Endothelial cell of umbilical vein (primary cell): ENCODE measurements at places on chromosomes 3 and 15. TPM values are rescaled to one million over a fixed set of nuclear protein-coding genes. Genes with fewer than 3 reads are reported as not detected.

DNA sequence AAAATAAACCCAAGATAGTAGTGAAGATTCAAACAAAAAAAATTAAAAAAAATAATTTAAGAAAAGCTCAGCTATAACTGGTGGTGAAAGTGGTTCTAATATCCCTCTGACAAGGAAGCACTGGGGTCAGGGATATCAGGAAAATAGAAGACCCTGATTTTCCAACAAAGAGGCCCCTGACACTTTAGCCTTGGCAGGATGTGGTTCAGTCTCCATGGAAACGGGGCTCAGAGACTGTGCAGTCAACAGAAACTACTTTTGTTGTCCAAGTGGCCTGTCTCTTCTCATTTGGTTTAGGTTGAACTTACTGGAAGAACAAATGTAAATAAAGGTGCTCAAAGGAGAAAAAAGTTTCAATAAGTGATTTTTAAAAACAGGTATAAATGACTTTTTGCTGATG, 27.2 kb downstream of the INTS14 start:
- peak overlapping the region; percentile 44 for H3K27ac ChIP-seq
- H3K27me3 ChIP-seq = no peaks in the 10 kb centered on the region
- H3K4me3 ChIP-seq = no peak overlapping the region

- H3K36me3 ChIP-seq = no peaks in the 10 kb centered on the region
- no peaks in the 10 kb centered on the region for H3K4me1 ChIP-seq
- no peak for DNase-seq
These were observed 904.3 kb downstream of the NSUN3 start for GRCh38 chr3:94967196-94967595.

DNA sequence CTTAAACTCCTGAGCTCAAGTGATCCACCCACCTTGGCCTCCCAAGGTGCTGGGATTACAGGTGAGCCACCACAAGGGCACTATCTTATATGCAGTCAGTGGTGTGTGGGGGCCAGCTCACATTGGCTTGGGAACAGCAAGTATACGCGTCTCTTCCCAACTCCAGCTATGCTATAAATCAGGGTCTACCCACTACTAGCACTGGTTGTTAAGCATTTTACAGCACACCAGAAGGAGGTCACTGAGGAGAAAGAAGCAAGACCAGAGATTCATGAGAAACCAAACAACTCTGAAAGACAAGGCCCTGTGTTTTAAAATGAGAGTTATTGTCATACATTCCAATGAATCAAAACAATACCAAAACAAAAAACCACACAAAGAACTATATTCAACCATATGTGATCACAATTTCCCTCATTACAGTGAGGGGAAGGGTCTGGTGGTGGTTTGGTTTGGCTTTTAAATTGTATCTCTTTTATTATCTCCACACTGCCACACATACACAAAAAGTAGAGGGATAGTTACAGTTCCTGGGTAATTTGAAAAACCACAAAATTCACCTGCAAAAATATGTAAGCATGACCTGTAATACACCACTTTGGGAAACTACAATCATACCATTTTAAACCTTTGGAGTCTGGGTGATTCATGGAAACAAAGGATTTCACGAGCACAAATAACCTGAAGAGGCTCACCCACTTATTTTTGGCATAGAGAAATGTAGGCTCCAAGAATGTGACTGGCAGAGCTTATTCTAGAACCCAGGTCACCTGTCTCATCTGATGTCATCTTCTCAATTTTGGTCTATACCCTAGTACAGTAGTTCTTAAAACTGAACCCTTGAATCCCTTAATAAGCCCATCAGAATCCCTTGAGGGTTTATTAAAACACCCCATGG, 5.2 kb downstream of the MAGI1 start:
- no peak overlapping the region for H3K27ac ChIP-seq
- no peak for DNase-seq
- no peaks in the 10 kb centered on the region for H3K27me3 ChIP-seq
- H3K4me3 ChIP-seq = no peak overlapping the region
- peaks cover 18% of the 10 kb centered on the region for H3K4me1 ChIP-seq

DNA sequence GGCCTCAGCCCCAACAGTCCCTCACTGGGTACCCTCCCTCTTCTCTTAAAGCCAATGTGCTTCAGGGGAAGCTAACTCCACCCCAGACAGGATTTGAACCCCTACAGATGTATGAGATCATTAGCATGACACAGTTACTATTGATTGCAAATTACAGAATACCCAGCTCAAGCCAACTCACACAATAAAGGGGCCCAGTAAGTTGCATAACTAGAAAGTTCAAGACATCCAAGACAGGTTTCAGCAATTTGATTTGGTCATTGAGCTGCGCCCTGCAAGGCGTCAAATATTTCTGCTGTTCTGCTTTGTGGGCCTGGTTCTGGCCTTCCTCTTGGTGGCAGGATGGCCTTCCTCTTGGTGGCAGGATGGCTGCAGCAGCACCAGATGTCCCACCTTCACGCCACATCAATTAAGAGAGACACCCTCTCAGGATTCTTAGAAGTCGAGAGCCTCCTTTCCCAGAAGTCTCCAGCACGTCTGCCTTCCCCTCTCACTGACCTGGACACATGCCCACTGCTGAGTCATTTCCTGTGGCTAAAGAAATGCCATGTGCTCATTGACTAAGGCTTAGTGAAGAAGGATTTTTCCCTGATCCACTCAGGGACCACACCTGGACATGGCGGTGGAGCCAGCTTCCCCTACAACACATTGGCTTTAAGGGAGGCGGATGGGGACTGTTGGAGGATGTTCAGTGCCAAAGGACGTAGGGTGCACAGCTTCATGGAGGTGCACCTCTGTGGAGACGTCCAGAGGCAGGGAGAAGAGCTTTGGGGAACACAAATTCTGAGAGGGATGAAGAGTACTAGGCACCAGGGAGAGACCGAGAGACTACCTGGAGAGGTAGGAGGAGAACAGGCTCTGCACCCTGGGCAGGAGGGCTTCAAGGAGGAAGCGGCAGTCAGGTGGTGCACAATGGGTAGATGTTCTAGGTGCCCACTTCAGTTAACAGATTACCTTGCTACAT, 49.1 kb downstream of the DNASE1L3 start:
- DNase-seq = peak; percentile 96
- peaks cover 41% of the 10 kb centered on the region for H3K4me1 ChIP-seq
- H3K27ac ChIP-seq = peak overlapping the region; percentile 76
- H3K4me3 ChIP-seq = no peak overlapping the region
- H3K27me3 ChIP-seq = no peaks in the 10 kb centered on the region

GRCh38 chr3:138717348-138717747, 108.8 kb downstream of the FAIM start:
- no peaks in the 10 kb centered on the region for H3K4me1 ChIP-seq
- H3K36me3 ChIP-seq = no peaks in the 10 kb centered on the region
- H3K27me3 ChIP-seq = no peaks in the 10 kb centered on the region

DNA sequence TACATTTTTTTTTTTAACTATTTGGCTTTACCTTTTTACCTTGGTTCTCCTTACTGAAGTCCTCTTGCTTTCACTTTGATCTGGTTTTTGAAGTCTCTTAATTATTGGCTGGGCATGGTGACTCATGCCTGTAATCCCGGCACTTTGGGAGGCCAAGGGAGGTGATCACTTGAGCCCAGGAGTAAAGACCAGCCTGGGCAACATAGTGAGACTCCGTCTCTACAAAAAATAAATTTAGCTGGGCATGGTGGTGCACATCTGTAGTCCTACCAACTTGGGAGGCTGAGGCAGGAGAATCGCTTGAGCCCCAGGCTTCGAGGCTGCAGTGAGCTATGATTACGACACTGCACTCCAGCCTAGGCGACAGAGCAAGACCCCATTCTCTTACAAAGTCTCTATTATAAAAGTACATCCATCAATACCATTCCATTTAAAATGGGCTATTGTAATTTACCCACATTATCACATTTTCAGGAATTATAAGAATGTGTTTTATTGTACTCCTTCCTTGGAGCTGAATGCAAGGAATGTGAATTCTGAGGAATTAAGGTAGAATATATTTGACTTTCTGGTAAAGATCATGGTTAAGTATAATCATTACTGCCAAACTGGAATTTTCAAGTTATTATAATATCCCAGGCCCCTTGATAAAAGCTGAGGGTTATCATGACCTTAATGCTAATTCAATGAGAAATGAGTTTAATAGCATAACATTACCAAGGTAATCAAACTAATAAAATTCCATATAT, 49.0 kb downstream of the MSL2 start:
- no peak overlapping the region for H3K27ac ChIP-seq
- H3K27me3 ChIP-seq = no peaks in the 10 kb centered on the region
- no peak for DNase-seq
- H3K4me1 ChIP-seq = peaks cover 17% of the 10 kb centered on the region
- H3K4me3 ChIP-seq = no peak overlapping the region

GRCh38 chr3:173028351-173028750, 112.7 kb downstream of the SPATA16 start:
- H3K36me3 ChIP-seq = no peaks in the 10 kb centered on the region
- H3K27ac ChIP-seq = no peak overlapping the region
- H3K4me1 ChIP-seq = no peaks in the 10 kb centered on the region
- H3K4me3 ChIP-seq = no peak overlapping the region
- DNase-seq = no peak
- H3K27me3 ChIP-seq = no peaks in the 10 kb centered on the region

GRCh38 chr15:58313304-58313703, 118.5 kb upstream of the LIPC start:
- no peaks in the 10 kb centered on the region for H3K27me3 ChIP-seq
- H3K27ac ChIP-seq = no peak overlapping the region
- DNase-seq = no peak
- peaks cover 10% of the 10 kb centered on the region for H3K4me1 ChIP-seq
- no peaks in the 10 kb centered on the region for H3K36me3 ChIP-seq

- H3K36me3 ChIP-seq = no peaks in the 10 kb centered on the region
- DNase-seq = no peak
- H3K27ac ChIP-seq = no peak overlapping the region
- no peaks in the 10 kb centered on the region for H3K27me3 ChIP-seq
- H3K4me1 ChIP-seq = no peaks in the 10 kb centered on the region
These were observed 450.0 kb downstream of the ROBO1 start for GRCh38 chr3:79317551-79318518.

GRCh38 chr15:62099094-62099601, 32.4 kb downstream of the C2CD4A start:
- H3K36me3 ChIP-seq = no peaks in the 10 kb centered on the region
- H3K27me3 ChIP-seq = peaks cover 3% of the 10 kb centered on the region
- no peak overlapping the region for H3K4me3 ChIP-seq
- peak; percentile 75 for DNase-seq
- H3K27ac ChIP-seq = no peak overlapping the region

- no peak overlapping the region for H3K27ac ChIP-seq
- no peak for DNase-seq
- H3K27me3 ChIP-seq = no peaks in the 10 kb centered on the region
- H3K36me3 ChIP-seq = no peaks in the 10 kb centered on the region
- no peak overlapping the region for H3K4me3 ChIP-seq
These were observed 190.7 kb upstream of the CD96 start for GRCh38 chr3:111351334-111351733.

GRCh38 chr3:102476198-102476597, 41.4 kb downstream of the ZPLD1 start:
- no peak for DNase-seq
- H3K4me1 ChIP-seq = no peaks in the 10 kb centered on the region
- H3K27ac ChIP-seq = no peak overlapping the region
- no peaks in the 10 kb centered on the region for H3K36me3 ChIP-seq
- H3K4me3 ChIP-seq = no peak overlapping the region

GRCh38 chr3:55857633-55858032, 370.5 kb upstream of the WNT5A start:
- H3K4me1 ChIP-seq = no peaks in the 10 kb centered on the region
- H3K36me3 ChIP-seq = no peaks in the 10 kb centered on the region
- H3K4me3 ChIP-seq = no peak overlapping the region
- H3K27ac ChIP-seq = no peak overlapping the region
- no peak for DNase-seq

- no peak for DNase-seq
- no peak overlapping the region for H3K27ac ChIP-seq
- no peaks in the 10 kb centered on the region for H3K4me1 ChIP-seq
- H3K4me3 ChIP-seq = no peak overlapping the region
- no peaks in the 10 kb centered on the region for H3K27me3 ChIP-seq
These were observed 9.8 kb downstream of the NR2E3 start for GRCh38 chr15:71820127-71820526.

Gene FYTTD1
- total RNA-seq = 52.3 and 59.3 TPM in 2 replicates

Gene SPSB4
- 0.14 and 0.22 TPM in 2 replicates for total RNA-seq

Gene FOXB1
- not detected in 2 replicates for total RNA-seq

Gene TNIK
- 29.6 and 39.7 TPM in 2 replicates for total RNA-seq

Gene SYNPR
- not detected in 2 replicates for total RNA-seq

Gene TGM5
- not detected in 2 replicates for total RNA-seq
